Cerebellar cortex (tissue), 1 donor: ENCODE measurements at places on chromosomes 2 and 18.

- no peak for DNase-seq
These were observed 507.1 kb upstream of the TNP1 start for GRCh38 chr2:217366966-217367365.

DNA sequence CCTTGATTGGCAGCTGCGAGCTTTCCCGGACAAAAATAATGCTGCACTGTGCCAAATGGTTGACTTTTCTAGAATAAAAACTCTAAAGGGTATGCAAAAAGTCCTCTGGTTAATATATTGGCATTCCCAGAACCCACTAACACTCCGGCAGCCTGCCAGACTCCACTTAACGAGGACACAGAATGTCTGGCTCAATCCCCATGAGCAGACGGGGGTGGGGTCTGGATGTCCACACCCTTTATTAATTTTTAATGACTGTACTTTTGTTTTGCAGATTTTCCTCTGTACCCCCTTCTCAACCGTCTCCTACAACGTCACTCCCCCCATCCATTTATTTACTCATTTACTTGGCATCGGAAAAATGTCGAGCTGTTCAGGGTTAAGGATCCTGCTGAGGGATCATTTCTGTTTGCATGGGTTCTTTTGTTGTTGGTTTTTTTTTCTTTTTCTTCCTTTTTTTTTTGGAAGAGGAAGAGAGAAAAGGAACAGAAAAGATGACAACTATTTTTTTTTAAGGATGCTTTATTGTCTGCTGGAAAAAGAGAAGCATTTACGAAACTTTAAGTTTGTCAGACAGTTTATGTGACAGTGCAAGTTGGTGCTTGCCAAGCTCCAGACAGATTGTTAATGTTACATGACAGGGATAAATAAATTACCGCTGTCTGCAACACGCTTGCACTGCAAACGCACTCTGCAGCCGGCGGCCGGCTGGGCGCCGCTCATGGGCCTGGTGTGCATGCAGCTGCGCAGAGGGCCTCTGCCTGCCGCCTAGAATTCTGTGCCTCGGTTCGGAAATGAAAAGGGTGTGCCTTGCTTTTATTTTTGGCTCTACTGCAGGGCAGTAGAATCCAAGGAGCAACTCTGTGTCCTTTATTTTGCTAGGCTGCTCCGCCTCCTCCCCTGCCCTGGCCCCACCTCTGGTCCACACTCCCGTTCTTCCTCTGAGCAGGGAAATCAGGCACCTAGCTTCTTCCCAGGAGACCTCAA lies 3.6 kb downstream of the LDLRAD4 start:
- peak; percentile 53 for DNase-seq

GRCh38 chr2:54967759-54968365 lies 82.4 kb downstream of the RTN4 start:
- no peak for DNase-seq

DNA sequence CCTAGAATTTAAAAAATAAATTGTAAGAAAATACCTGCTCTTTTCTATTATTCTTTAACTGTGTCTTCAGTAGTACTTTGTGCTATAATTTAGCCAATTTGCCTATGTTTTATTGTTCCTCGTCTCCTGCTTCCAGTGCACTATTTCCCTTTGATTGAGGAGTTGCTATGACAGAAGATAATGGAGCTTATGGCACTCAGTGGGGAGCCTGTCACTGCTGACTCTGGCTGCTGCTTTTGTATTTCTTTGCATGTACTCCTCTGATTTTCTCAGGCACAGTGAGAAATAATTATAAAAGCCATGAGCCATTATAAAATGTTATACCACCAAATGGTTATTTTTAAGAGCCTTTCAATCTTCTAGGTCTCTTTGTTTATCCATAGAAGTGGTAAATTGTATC lies 1310.8 kb upstream of the SLC39A10 start:
- peak; percentile 84 for DNase-seq

DNA sequence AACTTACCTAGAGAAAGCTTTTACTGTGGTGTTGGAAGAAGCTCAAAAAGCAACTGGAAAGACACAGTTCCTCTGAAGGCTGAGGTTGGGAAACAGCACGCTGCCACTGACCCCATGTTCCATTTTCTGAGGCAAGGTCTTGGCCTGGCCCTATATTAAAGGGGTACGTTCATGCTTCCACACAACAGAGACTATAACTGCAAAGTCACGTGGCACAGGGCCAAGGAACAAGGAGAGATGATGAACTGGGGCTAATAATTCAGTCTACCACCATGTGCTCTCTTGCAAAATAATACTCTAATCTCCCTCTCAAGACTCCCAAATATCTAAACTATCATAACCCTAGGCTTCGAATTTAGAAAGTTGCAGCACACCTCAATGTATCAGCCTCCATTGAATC lies 381.6 kb downstream of the DSEL start:
- no peak for DNase-seq

- DNase-seq: peak; percentile 31
These were observed 65.7 kb downstream of the RRM2 start for GRCh38 chr2:10188211-10188610.

DNA sequence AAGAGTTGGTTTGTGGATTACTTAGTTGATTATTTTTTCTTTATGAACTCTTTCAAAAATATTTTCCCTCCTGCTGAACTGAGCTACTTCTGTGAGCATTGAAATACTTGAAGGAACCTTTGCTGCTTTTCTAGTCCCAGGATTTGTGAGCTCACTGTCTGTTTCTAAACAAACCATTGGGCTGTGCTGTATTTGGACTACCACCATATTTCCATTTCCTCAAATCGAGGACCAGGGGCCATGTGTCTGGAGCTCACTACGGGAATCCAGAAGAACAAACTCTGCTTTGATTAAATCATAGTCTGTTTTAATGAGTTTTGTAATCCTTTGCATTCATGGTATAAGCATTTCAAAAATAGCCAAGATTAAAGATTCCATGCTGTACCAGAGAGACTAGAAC lies 1.3 kb downstream of the MRPL33 start:
- DNase-seq: no peak

DNA sequence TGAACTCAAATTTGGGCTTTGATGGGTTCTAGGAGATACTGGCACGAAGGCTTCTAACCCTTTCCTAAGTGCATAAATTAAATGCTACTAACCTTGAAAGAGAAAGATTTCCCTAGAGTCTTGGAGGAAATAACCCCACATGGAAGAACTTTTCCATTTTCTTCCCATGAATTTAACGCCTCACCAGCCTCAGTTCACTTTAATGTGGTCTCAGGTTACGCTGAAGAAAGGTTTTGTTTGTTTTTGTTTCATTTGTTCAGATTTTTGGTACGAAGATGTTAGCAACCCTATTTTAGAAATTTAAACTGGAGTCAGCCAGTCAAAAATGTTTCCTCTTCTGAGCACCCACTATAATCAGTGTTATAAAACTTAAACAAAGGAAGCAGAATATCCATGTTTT lies 30.7 kb downstream of the METTL4 start:
- no peak for DNase-seq

DNA sequence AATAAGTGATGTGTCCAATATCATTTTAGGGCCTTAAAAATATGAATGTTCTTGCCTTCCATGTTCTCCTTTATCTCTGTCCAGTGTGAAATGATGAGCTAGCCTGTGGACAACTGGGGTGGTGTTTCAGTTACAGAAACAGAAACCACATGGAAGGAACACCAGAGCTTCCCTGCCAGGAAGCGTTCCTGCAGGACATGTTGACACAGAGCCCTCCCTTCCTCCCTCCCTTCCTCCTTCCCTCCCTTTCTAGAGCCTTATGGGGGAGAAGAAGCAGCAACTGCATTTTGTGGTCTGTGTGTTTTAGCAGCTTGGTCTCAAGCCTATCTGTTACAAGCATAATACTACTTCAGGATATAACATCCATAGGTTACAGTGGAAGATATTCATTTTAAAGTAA lies 539.7 kb upstream of the NETO1 start:
- no peak for DNase-seq

DNA sequence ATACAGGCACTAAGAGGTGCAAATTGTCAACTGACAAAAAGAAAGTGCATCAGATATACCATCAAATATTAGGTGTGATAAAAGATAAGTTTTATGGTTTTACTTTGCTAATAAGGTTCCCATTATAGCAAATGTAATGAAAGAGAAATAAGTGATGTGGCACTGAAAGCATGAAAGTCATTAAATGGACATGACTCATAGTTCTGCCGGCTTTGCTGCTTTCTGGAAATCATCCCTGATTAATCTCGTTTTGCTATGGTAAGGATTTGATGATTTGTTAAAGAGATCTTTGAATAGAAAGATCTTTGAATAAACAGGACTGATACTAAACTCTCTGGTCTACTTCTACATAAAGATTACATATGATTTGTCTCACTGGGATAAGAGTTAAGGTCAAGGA lies 72.7 kb downstream of the CLIP4 start:
- DNase-seq: no peak

DNA sequence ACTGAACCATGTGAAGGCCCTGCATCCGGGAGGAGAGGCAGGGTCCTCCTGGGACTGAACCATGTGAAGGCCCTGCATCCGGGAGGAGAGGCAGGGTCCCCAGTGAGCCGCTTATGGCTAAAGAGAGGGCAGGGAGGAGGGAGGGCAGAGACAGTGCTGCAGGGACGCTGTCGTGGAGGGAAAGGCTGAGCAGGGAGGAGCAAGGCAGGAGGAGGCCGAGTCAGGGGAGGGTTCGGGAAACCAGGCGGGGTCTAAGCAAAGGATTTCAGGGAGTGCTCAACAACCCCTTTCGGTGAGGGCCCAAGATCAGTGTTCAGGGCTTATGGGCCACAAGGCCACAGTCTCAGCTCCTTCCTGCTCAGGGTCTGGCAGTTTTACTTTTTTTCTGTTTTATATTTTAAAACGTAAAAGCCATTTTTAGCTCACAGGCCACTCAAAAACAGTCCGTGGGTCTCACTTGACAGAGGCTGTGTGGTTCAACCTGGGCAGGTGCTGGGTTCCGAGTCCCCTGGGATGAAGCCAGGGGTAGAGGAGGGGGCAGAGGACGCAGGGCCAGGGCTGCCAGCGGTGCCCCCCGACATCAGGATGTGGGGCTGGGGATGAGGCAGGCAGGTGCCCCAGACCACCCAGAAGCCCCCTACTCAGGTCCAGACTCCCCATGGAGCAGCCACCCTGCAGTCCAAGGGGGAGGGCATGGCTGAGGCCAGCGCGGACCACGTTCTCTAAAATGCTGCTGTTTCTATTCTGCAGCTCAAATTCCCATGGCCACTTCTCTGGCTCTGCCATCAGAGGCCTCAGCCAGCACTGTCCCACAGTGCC lies 5.2 kb downstream of the TMEM18 start:
- no peak for DNase-seq

DNA sequence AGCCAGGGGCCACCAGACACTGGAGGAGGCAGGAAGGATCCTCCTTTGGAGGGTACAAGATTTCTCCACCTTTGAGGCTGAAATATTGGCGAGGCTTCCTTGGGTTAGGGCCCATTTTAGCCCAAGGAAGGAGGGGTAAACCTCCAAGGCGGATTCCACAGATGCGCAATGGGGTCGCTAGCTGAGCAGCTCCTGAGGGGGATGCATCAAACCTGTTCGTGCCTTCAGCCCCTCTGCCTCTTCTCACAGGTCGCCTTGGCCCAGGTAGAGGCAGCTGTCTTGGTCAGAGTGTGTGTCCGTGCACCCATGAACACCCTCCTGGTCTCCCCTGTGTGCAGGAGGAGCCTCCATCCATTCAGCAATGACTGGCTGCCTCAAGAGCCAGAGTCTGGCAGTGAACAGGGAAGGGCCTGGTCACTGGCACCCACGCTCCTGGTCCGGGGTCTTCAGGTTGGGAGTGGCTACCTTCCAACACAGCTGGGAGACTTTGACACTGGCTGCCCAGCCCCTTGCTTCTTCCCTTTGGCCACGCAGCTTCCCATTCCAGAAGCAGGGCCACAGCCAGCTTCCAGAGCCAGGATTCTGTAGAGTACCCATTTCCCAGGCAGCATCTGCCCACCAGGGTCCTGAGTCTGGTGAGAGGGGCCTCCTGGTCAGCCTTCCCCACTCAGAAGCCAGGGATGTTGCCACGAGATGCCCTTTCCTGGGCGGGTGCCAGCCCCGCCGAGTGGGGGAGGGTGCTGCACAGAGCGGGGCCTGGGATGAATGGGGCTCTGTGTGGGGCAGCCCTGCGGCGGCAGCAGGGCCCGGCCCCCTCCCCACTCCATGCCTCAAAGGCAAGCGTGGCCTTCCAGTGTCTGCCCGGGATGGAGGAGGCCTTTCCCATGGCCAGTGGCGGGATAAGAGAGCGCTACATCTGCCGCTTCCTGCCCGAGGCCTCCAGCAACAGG lies 95.8 kb upstream of the GPC1 start:
- DNase-seq: no peak

GRCh38 chr2:69033461-69034095 lies 20.6 kb downstream of the ANTXR1 start:
- no peak for DNase-seq

DNA sequence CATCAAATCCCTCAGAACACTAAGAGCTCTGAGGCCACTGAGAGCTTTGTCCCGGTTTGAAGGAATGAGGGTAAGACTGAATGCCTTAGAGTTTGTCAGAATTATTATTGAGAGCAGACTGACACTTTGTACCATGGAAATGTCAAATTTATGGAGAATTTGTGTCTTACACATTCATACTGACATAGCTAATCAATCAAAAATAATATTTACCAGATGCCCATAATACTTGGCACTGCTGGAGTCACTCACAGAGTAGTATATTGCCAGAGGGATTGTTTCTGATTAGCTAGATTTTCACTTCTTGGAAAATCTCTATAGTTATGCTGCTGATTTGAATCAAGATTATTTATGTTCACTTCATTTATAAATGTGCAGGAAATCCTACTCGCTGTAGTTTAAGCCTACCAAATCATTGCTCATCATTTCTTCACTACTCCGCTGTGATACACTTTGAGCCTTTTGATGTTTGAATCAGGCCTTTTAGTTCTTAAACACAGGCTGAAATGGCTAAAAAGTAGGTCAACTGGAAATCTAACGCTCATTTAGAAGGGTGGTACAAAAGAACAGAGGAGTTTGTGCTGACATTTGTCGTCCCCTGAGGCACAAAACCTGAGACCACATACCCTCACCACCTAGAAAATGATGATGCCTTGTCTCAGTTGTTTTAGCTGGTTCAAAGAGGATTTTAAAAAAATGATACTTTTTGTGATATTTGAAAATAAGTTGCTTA lies 96.1 kb upstream of the CSRNP3 start:
- DNase-seq: peak; percentile 23

- DNase-seq: peak; percentile 48
These were observed 233.0 kb downstream of the NEDD4L start for GRCh38 chr18:58276789-58277739.

- DNase-seq: no peak
These were observed 78.2 kb downstream of the DYSF start for GRCh38 chr2:71531522-71532047.

DNA sequence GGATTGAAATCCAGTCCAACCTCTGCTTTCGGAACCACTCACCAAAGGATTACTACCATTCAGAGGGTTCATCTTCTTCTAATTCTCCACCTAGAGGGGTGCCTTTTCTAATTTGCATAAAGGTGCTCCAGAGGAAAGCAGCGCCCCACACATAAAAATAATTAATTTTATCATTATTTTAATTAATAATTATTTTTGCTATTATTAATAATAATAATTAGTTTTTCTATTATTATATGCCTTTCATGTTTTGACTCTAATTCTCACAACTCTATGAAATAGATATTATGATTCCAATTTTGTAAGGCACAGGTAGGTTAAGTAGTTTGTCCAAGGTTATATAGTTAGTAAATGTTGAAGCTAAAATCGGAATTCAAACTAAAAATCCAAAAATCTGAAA lies 51.9 kb downstream of the UNC80 start:
- DNase-seq: no peak
